ENCODE measurements at places on chromosomes 6 and 20.

DNA sequence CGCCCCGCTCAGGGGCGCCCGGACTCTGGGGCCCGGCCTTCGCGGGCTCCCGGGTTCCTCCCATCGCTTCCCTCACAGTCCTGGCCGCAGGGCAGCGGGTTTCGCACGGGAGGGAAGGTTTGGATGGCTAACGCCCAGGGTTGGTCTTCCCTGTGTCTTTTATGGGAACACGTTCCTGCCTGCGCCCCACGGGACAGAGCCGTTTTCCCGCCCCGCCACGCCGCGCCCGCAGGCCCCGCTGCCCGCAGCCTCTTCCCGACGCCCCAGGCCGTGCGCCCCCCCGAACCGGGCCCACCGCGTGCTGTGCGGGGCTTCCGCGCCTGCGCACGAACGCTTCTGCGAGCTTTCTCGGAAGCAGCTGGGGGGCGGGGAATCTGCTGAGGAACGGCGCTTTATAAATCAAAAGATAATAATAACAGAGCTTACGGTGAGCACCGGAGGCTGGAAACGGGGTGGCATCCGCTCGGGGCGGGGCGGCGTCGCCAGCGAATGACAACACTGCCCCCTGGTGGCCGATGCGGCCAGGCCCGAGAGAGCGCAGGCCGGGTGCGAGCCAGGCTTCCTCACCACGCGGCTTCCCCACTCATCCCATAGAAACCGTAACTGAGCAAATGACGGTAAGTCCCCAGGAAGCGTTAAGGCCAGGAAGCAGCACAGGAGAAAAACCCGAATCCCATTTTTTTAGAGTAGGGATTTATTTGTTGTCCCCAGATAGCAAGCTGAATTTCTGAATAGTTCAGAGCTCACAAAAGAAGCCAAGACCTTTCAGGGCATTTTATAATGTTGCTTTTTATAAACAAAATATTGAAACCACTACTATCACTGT is 116.4 kb downstream of the MYLK4 start:
- DNase-seq, result peak; percentile 86

- no peak for DNase-seq
Observed at GRCh38 chr20:20225325-20226043, 142.4 kb upstream of the INSM1 start.

GRCh38 chr20:25117990-25118389 is 36.0 kb upstream of the VSX1 start:
- DNase-seq, result no peak

- no peak for DNase-seq
Observed at GRCh38 chr6:111254004-111254778, 166.9 kb downstream of the SLC16A10 start.

Measured in dorsolateral prefrontal cortex (tissue), 122 donors.